ENCODE measurements at places on chromosomes 11 and 22. TPM values are rescaled to one million over a fixed set of nuclear protein-coding genes. Genes with fewer than 3 reads are reported as not detected.

- no peaks in the 10 kb centered on the region for H3K36me3 ChIP-seq
- no peak overlapping the region for H3K4me3 ChIP-seq
- no peak overlapping the region for H3K27ac ChIP-seq
Measured at GRCh38 chr11:59841514-59841913, 3.8 kb downstream of the CBLIF start.

- no peaks in the 10 kb centered on the region for H3K27me3 ChIP-seq
- no peak overlapping the region for H3K27ac ChIP-seq
- no peak overlapping the region for H3K4me3 ChIP-seq
- no peaks in the 10 kb centered on the region for H3K36me3 ChIP-seq
- H3K4me1 ChIP-seq = no peaks in the 10 kb centered on the region
- no peak for DNase-seq
Measured at GRCh38 chr11:84800755-84801346, 826.3 kb downstream of the DLG2 start.

GRCh38 chr11:73632996-73633395, 13.4 kb upstream of the PLEKHB1 start:
- H3K4me3 ChIP-seq = no peak overlapping the region
- H3K4me1 ChIP-seq = no peaks in the 10 kb centered on the region
- H3K36me3 ChIP-seq = no peaks in the 10 kb centered on the region

DNA sequence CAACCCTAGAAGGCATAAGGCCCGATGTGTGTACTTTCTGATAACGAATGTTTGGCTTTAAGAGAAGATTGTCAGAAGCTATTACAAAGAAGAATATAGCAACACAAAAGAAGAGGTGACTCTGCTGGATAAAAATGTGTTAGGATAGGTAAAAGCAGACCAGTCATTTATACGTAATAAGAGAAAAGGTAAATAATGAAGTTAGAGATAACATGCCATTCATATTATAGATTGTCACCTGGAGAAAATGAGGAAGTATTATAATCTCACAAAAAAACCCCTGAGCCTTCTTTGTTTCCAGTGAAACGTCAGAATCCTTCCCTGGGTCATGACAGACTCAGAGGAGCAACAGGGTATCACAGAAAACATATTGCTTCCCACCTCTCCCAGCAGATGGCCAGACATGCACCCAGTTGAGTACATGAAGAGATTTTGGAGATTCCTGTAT, 36.1 kb downstream of the PPFIA1 start:
- no peak overlapping the region for H3K4me3 ChIP-seq
- H3K27ac ChIP-seq = no peak overlapping the region
- H3K4me1 ChIP-seq = peaks cover 8% of the 10 kb centered on the region

DNA sequence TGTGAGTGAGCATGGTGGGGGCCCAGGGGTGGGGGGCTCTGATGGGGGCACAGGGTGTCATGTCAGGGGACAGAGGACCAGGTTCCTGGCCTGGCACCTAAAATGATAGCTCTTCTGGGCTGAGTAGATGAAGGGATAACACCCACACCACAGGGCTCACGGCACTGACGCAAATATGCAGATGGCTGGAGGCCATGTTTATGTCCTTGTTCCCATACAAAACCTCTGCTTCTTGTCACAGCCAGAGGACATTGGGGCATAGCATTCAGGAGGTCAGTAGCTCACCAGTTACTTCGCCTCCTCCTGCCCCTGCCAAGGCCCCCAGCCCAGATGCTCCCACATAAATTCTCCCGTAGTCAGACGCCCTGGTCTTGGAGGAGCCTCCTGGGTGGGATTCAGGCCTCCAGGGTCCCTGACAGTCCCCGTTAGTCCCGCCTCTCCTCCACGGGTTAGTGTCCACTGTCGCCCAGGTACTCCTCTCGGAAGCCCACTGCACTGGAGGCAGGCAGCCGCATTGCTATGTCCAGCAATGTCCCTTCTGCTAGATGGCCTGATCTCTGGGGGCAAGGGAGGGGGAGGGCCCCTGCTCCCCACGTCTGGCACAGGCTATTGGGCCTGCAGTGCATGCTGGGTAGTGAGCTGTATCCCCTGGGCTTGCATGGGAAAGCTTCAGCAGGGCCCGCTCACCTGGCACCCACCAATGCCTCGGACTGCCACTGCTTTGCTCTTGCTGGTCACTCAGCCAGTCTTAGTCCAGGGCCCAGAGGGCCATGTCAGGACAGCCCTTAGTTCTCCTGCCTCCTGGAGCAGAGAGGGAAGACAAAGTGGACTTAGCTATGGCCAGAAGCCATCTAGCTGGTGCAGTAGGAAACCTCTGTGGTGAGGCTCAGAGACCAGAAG, 75.6 kb upstream of the MYOD1 start:
- no peak for DNase-seq
- H3K27me3 ChIP-seq = no peaks in the 10 kb centered on the region
- no peak overlapping the region for H3K27ac ChIP-seq
- no peaks in the 10 kb centered on the region for H3K4me1 ChIP-seq
- no peaks in the 10 kb centered on the region for H3K36me3 ChIP-seq

GRCh38 chr11:69155302-69156234, at the start of gene SMIM38:
Gene SMIM38 (plus strand): TSS chr11:69155935. CDS start chr11:69157847, 1,912 bp downstream.
- peaks cover 2% of the 10 kb centered on the region for H3K4me1 ChIP-seq
- no peak within 1 kb of the TSS for H3K4me3 ChIP-seq
- no peak for DNase-seq
- no peaks in the 10 kb centered on the region for H3K27me3 ChIP-seq

- no peak overlapping the region for H3K27ac ChIP-seq
- DNase-seq = peak; percentile 76
- no peak overlapping the region for H3K4me3 ChIP-seq
- H3K27me3 ChIP-seq = no peaks in the 10 kb centered on the region
- no peaks in the 10 kb centered on the region for H3K36me3 ChIP-seq
- H3K4me1 ChIP-seq = no peaks in the 10 kb centered on the region
Measured at GRCh38 chr11:57641011-57641807, 8.5 kb downstream of the YPEL4 start.

- no peak overlapping the region for H3K4me3 ChIP-seq
- DNase-seq = no peak
- peaks cover 9% of the 10 kb centered on the region for H3K4me1 ChIP-seq
- H3K27me3 ChIP-seq = no peaks in the 10 kb centered on the region
- no peaks in the 10 kb centered on the region for H3K36me3 ChIP-seq
- H3K27ac ChIP-seq = no peak overlapping the region
Measured at GRCh38 chr11:121372028-121372427, 79.5 kb downstream of the SC5D start.

DNA sequence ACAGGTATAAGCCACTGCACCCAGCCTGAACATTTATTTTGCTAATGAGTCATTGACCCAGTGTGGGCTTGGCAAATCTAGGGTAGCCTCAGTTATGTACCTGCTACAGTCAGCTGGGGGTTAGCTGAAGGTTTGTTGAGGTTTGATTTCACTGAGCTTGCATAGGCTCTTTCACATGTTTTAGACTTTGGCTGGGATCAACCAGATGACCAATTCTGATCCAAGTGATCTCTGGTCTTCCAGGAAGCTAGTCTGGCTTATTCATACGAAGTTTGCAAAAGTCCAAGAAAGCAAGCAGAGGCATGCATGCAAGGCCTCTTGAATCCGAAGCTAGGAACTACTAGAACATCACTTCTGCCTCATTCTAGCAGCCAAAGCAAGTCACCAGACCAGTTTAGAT, 21.0 kb downstream of the SERPING1 start:
- no peak overlapping the region for H3K27ac ChIP-seq
- H3K4me3 ChIP-seq = no peak overlapping the region
- H3K4me1 ChIP-seq = no peaks in the 10 kb centered on the region
- no peaks in the 10 kb centered on the region for H3K27me3 ChIP-seq

DNA sequence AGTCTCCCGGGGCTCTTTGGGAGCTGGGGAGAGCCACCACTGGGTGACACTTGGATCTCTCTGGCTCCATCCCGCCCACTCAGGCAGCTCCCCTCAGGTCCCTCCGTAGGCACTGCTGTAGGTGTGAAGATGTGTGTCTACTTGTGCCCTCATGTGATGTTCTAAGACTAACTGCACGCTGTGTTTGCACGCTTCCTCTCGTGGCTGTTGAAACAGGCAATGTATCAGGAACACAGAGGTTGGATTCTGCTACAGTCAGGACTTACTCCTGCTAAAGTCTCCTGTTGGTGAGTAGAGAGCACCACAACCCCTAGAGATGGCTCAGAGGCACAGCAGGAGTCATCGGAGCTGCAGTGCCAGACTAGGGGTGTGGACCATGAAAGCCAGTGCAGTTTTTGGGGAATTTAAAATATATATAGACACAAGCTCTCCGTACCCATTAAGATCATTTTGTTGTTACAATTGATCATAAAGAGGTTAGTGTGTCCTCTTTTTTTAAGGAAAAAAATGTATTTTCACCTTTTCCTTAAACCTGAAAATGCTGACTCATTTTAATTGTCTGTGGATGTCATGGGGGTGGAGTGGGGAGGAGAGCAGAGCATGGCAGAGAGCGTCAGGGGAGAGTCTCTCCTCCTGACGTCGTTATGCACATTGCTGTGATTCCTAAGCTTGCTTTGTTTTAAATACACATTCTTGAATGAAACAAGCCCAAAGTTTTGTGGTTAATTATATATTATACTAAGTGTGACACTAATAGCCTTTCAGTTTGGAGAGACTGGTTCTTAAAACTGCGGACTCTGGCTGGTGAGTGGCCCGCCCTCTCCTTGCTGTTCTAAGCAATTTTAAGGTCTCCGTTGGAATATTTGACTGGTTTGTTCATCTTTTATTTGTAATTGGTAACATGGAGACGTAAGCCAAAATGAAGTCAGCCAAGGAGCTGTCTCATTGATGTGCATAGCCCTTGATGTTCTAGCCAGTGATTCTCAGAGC, 16.2 kb upstream of the CTTN start:
- H3K27me3 ChIP-seq = no peaks in the 10 kb centered on the region
- DNase-seq = peak; percentile 22
- no peak overlapping the region for H3K4me3 ChIP-seq
- H3K36me3 ChIP-seq = peaks cover 4% of the 10 kb centered on the region
- H3K4me1 ChIP-seq = no peaks in the 10 kb centered on the region

DNA sequence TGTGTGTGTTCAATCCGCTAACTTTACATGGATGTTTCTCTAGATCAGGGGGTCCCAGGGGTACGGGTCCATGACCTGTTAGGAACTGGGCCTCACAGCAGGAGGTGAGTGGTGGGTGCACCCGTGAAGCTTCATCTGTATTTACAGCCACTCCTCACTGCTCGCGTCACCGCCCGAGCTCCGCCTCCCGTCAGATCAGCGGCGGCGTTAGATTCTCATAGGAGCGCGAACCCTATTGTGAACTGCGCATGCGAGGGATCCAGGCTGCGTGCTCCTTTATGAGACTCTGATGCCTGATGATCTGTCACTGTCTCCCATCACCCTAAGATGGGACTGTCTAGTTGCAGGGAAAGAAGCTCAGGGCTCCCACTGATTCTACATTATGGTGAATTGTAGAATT, 31.9 kb downstream of the MRGPRD start:
- DNase-seq = no peak
- no peaks in the 10 kb centered on the region for H3K4me1 ChIP-seq
- no peaks in the 10 kb centered on the region for H3K36me3 ChIP-seq
- no peak overlapping the region for H3K4me3 ChIP-seq

The CCDC73 gene
- total RNA-seq = 0.25 TPM

The DBX1 gene
- not detected for total RNA-seq

The SLCO2B1 gene
- total RNA-seq = 117 TPM

The OR5A2 gene
- not detected for total RNA-seq

The PTH gene
- total RNA-seq = not detected

The TRIM51G gene
- total RNA-seq = not detected

Data from kidney (tissue), 22 donors.